ENCODE measurements at places on chromosomes 5 and 9.

GRCh38 chr9:68966496-68966944 lies 47.4 kb downstream of the PRKACG start:
- DNase-seq, result no peak

- DNase-seq, result no peak
These were observed at the start of gene SPZ1 for GRCh38 chr5:80319702-80320101. Gene SPZ1, plus strand, starts transcription at chr5:80320002. Its CDS starts 214 bp downstream, at chr5:80320216.

DNA sequence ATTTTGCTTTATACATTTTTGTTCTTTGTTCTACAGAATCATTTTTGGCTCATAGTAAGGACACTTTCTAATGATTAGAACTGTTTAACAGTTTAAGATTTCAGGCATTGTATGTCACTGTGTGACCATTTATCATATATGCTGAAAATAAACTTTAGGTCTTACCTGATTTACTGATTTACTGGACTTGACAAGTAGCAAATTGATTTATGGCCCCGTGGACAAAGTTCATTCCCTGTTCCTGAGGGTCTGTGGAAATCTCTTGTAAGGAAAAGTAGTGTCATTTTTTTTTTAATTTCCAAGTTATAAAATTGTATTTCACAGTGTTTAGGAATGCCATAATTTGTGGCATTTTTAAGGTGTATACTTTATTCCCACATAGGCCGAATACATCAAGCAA lies 40.7 kb downstream of the KIF2A start:
- no peak for DNase-seq

DNA sequence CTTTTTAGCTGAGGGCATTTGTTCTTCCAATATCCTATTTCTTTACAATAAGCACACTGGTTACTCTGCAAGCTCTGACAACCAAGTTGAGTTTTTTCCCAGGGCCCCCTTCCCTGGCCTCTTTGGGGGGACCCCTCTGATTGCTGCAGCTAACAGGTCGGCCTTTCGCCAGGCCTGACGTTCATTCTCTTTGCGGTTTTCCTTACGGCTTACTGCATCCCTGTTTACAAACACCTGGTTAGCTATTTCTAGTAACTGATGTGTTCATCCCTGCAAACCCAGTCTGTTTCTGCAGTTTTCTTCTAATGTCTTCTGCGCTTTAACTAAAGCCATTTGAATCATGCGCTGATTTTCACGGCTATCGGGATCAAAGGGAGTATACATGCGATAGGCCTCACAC lies 37.5 kb upstream of the PPP1R26 start:
- DNase-seq, result no peak

GRCh38 chr5:155689406-155689805 lies 637.6 kb upstream of the SGCD start:
- DNase-seq, result no peak

- DNase-seq, result no peak
These were observed 80.9 kb downstream of the EBF1 start for GRCh38 chr5:159018855-159019254.

GRCh38 chr9:114830546-114830945 lies 24.7 kb upstream of the TNFSF15 start:
- no peak for DNase-seq

DNA sequence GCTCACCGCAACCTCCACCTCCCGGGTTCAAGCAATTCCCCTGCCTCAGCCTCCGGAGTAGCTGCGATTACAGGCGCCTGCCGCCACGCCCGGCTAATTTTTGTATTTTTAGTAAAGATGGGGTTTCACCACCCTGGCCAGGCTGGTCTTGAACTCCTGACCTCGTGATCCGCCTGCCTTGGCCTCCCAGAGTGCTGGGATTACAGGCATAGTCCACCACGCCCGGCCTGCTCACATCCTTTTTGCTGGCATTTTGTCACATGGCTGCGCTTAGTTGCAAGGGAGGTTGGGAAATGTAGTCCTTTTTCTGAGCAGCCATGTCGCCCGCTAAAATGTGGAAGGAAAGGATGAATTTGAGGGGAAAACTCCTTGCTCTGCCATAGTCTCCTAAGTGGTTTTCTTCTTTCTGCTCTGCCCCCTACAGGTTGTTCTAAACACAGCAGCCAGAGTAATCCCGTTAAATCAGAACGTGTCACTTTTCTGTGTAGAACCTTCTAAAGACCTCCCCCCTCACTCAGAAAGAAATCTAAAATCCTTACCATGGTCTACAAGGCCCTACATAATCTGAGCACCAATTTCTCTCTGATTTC lies 57.8 kb upstream of the HSPA9 start:
- peak; percentile 26 for DNase-seq

DNA sequence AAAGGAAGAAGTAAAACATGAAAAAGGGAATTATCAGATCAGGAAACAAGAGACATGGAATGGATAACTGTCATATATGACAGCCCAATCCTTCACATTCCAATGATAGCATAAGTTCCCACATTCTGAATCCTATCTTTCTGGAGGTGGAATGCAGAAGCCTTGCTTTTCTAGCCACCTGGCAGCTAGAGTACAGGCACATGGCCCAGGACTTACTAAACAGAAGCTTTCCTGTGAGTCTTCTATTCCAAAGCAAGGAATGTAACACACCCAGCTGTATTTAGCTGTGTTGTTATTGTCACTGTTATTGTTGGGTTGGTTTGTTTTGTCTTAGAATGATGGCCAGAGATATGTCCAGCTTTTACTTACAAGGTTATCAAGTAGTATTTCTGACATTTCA lies 780.5 kb upstream of the ZNF608 start:
- DNase-seq, result no peak

DNA sequence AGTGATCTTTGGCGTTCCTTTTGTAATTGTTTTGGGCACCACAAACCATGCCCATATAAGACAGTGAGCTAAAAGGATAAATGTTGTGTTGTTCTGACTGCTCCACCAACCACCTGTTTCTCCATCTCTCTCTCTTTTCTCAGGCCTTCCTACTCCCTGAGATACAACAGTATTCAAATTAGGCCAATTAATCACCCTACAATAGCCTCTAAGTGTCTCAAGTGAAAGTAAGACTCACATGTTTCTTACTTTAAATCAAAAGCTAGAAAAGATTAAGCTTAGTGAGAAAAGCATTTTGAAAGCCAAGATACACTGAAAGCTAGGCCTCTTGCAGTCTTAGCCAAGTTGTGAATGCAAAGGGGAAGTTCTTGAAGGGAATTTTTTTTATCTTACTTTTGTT lies 268.8 kb upstream of the NREP start:
- no peak for DNase-seq

DNA sequence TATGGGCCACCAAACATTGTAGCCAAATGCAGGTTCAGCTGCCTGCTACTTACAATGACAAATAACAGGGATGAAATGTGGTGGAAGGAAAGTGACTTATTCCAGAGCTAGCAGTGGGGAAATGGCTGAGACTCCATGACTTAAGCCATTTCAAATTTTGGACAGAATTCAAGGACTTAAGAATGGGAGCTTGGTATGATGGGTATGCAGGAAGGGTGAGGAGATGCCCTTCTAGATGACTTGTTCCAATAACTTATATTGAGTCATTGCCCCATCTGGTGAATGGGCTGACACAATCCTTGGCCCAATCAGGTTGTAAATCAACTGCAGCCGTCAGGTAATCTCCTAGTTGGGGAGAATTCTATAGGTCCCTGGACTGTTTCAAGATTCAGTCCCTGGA lies 230.7 kb upstream of the SGCD start:
- no peak for DNase-seq

GRCh38 chr5:165149431-165149830 lies 1644.0 kb downstream of the MAT2B start:
- DNase-seq, result no peak

GRCh38 chr9:7150153-7150890 lies 392.5 kb downstream of the KDM4C start:
- DNase-seq, result peak; percentile 47

- peak; percentile 54 for DNase-seq
These were observed 460 bp downstream of the DMRTA1 start for GRCh38 chr9:22446950-22447617.

- DNase-seq, result no peak
These were observed 289.3 kb downstream of the ARHGEF28 start for GRCh38 chr5:73915345-73915744.
